A549 treated with CORT108297 at 1 μM for 4 hours (cell line): ENCODE measurements at places on chromosomes 7 and 10. TPM values are rescaled to one million over a fixed set of nuclear protein-coding genes. Genes with fewer than 3 reads are reported as not detected.

The DYNC1I1 gene
- 0.05 to 0.24 TPM (median 0.16 TPM) in 5 replicates for total RNA-seq

The HABP2 gene
- 0.07 to 0.15 TPM (median 0.12 TPM) in 5 replicates for total RNA-seq

The PALD1 gene
- 5.8 to 8.4 TPM (median 8.0 TPM) in 5 replicates for total RNA-seq

The GUSB gene
- total RNA-seq: 28.3 to 35.0 TPM (median 33.5 TPM) in 5 replicates

The FZD1 gene
- total RNA-seq: 2.1 to 2.9 TPM (median 2.6 TPM) in 5 replicates

The ASB10 gene
- not detected in 5 replicates for total RNA-seq

The TES gene
- 46.0 to 63.2 TPM (median 52.5 TPM) in 5 replicates for total RNA-seq

The PRR15 gene
- total RNA-seq: 1.1 to 2.6 TPM (median 2.2 TPM) in 5 replicates
